ENCODE measurements at places on chromosomes 1 and 21. TPM values are rescaled to one million over a fixed set of nuclear protein-coding genes. Genes with fewer than 3 reads are reported as not detected.

GRCh38 chr1:16167331-16168143 lies 11.7 kb upstream of the EPHA2 start:
- no peak overlapping the region for H3K27ac ChIP-seq
- no peaks in the 10 kb centered on the region for H3K27me3 ChIP-seq
- peaks cover 57% of the 10 kb centered on the region for H3K4me1 ChIP-seq
- peak overlapping the region; percentile 64 for H3K4me3 ChIP-seq
- no peaks in the 10 kb centered on the region for H3K36me3 ChIP-seq
- DNase-seq = peak; percentile 70

DNA sequence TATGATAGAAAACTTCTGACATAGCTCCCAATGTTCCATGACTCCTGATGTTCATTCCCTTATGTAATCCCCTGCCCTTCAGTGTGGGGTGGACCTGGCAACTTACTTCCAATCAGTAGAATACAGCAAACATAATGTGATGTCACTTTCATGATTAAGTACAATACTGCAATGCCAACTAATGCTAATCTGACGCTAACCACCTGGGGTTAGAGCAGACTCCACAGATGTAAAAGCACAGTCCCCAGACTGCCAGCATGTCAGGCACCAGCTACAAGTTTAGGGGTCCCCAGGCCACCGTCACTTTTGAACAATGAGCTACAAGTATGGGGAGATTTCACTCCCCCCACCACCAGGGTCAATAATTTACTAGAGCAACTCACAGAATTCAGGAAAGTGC lies 32.3 kb upstream of the FBXO28 start:
- H3K4me1 ChIP-seq = no peaks in the 10 kb centered on the region
- no peak for DNase-seq
- no peak overlapping the region for H3K27ac ChIP-seq

DNA sequence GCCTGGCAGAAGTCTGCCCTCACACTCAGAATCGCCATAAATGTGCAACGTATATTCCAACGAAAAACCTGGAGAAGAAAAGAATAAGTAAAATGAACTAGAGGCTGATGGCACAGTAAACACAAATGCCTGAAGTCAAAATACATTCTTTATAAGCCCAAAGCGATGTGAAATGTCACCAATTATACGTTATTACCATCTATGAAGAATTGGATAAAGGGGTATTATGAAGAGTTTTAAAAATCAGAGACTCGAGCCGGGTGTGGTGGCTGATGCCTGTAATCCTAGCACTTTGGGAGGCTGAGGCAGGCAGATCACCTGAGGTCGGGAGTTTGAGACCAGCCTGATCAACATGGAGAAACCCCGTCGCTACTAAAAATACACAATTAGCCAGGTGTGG lies 18.6 kb downstream of the PTP4A2 start:
- no peaks in the 10 kb centered on the region for H3K27me3 ChIP-seq
- no peak for DNase-seq
- peaks cover 77% of the 10 kb centered on the region for H3K4me1 ChIP-seq
- H3K27ac ChIP-seq = peak overlapping the region; percentile 87

- peaks cover 4% of the 10 kb centered on the region for H3K36me3 ChIP-seq
- no peak overlapping the region for H3K27ac ChIP-seq
- DNase-seq = no peak
- H3K27me3 ChIP-seq = peaks cover 75% of the 10 kb centered on the region
Measured at GRCh38 chr21:38476385-38476784, 21.9 kb downstream of the ERG start.

DNA sequence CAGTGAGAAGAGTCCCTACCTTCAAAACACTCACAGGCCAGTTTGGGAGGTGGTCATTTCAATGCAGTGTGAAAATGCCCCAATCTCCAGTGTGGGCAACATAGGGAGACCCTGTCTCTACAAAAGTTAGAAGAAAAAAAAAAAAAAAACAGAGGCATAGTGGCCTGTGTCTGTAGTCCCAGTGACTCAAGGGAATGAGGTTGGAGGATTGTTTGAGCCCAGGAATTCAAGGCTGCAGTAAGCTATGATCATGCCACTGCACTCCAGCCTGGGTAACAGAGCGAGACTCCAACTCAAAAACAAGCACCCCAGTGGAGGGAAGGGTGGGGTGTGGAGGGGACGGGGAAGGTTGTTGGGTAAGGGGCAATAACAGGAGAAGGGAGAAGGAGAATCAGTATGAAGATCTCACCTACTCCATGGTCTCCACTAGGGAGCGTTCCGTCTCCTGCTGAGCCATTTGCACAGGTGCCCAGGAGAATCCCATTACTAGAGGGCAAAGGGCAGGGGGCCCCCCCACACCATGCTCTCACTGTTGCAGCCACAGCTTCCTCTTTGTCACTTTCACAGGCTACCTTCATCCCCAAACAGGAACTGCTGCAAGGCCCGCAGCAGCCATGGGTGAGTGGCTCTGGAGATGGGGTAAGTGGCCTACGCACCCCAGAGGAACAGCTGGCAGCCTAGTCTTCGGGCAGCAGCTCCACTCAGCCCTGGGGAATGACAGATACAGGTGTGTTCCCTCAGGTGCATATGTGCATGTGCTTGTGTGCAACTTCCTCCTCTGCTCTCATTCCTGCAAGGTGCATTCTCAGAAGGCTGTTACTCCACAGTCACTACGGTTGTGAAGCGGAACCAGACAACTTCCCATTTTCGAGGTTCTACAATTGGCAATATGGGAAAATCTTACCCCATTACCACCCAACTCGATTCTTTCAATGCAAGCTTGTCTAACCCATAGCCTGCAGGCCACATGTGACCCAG lies 87.9 kb upstream of the LYST start:
- no peaks in the 10 kb centered on the region for H3K27me3 ChIP-seq
- peak; percentile 42 for DNase-seq
- peak overlapping the region; percentile 70 for H3K4me3 ChIP-seq
- peaks cover 22% of the 10 kb centered on the region for H3K4me1 ChIP-seq
- peak overlapping the region; percentile 68 for H3K27ac ChIP-seq

DNA sequence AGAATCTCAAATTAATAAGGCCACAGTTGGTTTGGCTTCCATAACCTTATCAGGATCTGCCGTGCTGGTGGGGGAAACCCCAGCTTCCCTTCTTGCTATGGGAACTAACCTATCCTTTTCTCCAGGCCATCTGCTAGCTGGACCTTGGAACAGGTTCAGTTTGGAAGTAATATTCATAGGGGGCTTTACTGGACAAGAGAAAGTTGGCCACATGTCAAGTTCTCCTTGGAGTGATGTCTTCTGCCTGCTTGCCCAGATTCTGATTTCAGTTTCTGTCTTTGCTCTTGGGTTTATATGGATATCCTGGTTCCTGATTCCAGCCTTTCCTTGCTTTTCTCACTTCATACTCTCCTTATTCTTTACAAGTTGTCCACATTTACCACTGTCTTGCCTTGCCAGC lies 279.6 kb downstream of the ASTN1 start:
- no peak overlapping the region for H3K4me3 ChIP-seq
- peaks cover 17% of the 10 kb centered on the region for H3K27me3 ChIP-seq
- H3K4me1 ChIP-seq = no peaks in the 10 kb centered on the region
- no peaks in the 10 kb centered on the region for H3K36me3 ChIP-seq

DNA sequence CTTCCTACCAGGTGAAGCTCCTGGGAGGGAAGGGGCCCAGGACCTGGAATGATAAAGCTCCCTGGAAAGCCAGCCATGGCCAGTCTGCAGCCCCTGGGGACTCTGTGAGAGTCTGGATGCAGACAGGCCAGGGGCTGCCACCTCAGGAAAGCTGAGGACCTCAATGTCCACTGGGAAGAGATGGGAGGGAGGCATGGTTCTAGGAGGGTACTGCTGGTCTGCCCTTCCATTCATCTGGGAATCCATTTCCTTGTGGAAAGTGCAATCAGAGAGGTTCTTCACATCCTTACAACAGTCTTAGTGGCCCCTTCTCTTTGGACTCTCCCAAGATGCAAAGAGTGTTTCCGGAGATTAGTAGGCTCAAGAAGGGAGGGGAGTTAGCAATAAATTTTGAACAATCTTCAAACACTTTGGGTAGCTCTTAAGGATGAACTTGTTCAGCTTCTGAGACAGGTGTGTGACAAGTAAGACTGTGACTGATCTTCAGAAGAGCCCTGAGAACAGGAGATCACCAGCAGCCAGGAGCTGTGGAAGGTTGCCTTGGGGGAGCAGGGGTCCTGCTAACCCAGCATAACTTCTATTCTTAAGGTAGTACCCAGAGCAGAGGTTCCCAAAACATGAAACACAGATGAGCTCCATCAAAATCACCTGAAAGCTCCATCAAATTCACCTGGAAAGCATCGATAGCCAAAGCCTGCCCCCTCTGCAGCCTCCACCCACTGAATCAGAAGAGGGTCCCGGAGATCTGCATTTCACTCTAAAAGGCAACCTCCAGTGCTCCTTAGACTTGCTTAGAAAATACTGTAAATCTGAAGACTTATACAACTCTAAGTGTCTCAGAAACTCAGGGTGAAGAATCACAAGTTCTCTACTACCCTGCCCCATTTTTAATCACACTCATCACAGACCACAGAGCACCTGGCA lies 616 bp upstream of the LAX1 start:
- peak overlapping the region; percentile 97 for H3K4me3 ChIP-seq
- no peak for DNase-seq
- H3K4me1 ChIP-seq = peaks cover 61% of the 10 kb centered on the region
- H3K27ac ChIP-seq = peak overlapping the region; percentile 98
- H3K27me3 ChIP-seq = no peaks in the 10 kb centered on the region
- H3K36me3 ChIP-seq = no peaks in the 10 kb centered on the region

GRCh38 chr1:184860985-184861754 lies 106.5 kb upstream of the EDEM3 start:
- no peaks in the 10 kb centered on the region for H3K36me3 ChIP-seq
- peaks cover 1% of the 10 kb centered on the region for H3K4me1 ChIP-seq
- no peak overlapping the region for H3K27ac ChIP-seq
- no peak for DNase-seq
- no peak overlapping the region for H3K4me3 ChIP-seq
- no peaks in the 10 kb centered on the region for H3K27me3 ChIP-seq

DNA sequence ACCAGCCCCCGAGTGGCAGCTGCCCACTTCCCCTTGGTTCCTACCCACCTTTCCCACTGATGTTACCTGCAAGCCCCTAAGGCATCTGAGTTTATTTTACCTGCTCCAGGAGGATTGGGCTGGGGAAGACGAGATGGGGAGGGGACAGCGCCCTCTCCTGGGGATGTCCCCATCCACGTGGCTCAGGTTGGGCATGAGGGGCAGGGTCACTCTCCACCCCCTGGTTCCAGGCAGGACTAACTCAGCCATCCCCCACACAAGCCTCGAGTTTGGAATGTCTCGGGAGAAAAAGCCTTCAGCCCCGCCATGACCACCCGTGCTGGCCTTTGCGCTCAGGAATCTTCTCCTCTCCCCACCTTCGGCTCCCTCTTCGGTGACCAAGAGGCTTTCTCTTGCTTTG lies 90.0 kb downstream of the ARHGEF10L start:
- no peaks in the 10 kb centered on the region for H3K4me1 ChIP-seq
- H3K27ac ChIP-seq = no peak overlapping the region
- DNase-seq = no peak
- no peaks in the 10 kb centered on the region for H3K27me3 ChIP-seq
- H3K4me3 ChIP-seq = no peak overlapping the region

DNA sequence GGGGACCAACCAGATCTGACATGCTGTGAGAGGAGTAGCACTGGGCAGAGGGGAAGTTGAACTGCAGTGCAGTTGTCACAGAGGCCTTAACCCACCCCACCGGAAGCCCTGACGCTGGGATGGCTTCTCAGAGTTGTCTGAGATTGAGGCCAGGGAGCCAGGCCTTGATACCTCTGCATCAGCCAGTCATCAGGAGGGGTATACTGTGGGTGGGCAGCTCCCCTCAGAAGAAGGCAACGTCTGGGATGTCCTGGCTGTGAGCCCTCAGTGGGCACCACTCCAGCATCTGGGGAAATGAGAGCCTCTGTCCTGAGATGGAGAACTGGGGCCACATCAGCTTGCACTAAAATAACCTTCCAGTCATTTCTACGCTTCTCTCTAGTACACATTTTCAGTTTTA lies 47.9 kb upstream of the BCAR3 start:
- no peaks in the 10 kb centered on the region for H3K4me1 ChIP-seq
- no peaks in the 10 kb centered on the region for H3K27me3 ChIP-seq
- H3K27ac ChIP-seq = no peak overlapping the region
- H3K4me3 ChIP-seq = no peak overlapping the region
- no peaks in the 10 kb centered on the region for H3K36me3 ChIP-seq

GRCh38 chr1:237043846-237044636 lies 2.1 kb downstream of the RYR2 start:
- H3K27me3 ChIP-seq = peaks cover 20% of the 10 kb centered on the region
- no peak for DNase-seq
- no peaks in the 10 kb centered on the region for H3K36me3 ChIP-seq
- H3K4me1 ChIP-seq = peaks cover 13% of the 10 kb centered on the region

GRCh38 chr1:36372617-36373016 lies 13.1 kb downstream of the STK40 start:
- H3K27ac ChIP-seq = peak overlapping the region; percentile 92
- H3K4me1 ChIP-seq = peaks cover 22% of the 10 kb centered on the region
- no peaks in the 10 kb centered on the region for H3K27me3 ChIP-seq
- H3K4me3 ChIP-seq = no peak overlapping the region

GRCh38 chr1:149845416-149845815 lies 54.0 kb upstream of the BOLA1 start:
- peaks cover 67% of the 10 kb centered on the region for H3K4me1 ChIP-seq
- peaks cover 25% of the 10 kb centered on the region for H3K36me3 ChIP-seq
- H3K27me3 ChIP-seq = no peaks in the 10 kb centered on the region
- peak; percentile 1 for DNase-seq

- H3K27ac ChIP-seq = no peak overlapping the region
- peaks cover 48% of the 10 kb centered on the region for H3K4me1 ChIP-seq
- peaks cover 42% of the 10 kb centered on the region for H3K36me3 ChIP-seq
- DNase-seq = no peak
- no peak overlapping the region for H3K4me3 ChIP-seq
Measured at GRCh38 chr1:173996995-173997394, 25.2 kb downstream of the RC3H1 start.

GRCh38 chr1:17121881-17122280 lies 2.6 kb upstream of the PADI2 start:
- no peak overlapping the region for H3K4me3 ChIP-seq
- no peak overlapping the region for H3K27ac ChIP-seq
- H3K4me1 ChIP-seq = peaks cover 5% of the 10 kb centered on the region
- H3K36me3 ChIP-seq = no peaks in the 10 kb centered on the region
- DNase-seq = no peak
- peaks cover 50% of the 10 kb centered on the region for H3K27me3 ChIP-seq

GRCh38 chr1:145757420-145757819 lies 38.1 kb downstream of the CD160 start:
- H3K27me3 ChIP-seq = no peaks in the 10 kb centered on the region
- H3K27ac ChIP-seq = no peak overlapping the region
- H3K36me3 ChIP-seq = peaks cover 11% of the 10 kb centered on the region
- no peak for DNase-seq

DNA sequence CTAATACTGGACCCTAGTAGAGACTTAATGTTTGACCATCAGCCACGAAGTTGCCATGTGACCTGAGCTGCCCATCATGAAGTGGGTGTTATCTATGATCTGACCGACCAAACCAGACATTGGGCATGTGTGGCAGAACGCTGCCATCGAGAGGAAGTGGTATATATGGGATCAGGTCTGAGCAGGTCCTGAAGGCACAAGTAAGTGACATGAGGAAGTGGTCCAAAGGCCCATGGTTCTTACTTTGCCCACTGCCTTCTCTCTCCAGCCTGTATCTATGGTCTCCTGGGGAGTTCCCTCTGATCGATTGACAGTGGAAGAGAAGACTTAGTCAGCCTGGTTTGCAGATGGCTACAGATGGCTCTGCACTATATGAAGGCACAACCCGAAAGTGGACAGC lies 7.9 kb downstream of the SPSB1 start:
- peaks cover 9% of the 10 kb centered on the region for H3K27me3 ChIP-seq
- no peak overlapping the region for H3K4me3 ChIP-seq
- H3K4me1 ChIP-seq = peaks cover 4% of the 10 kb centered on the region
- H3K36me3 ChIP-seq = no peaks in the 10 kb centered on the region

The NPHS2 gene
- total RNA-seq = not detected

The MCOLN3 gene
- not detected for total RNA-seq

The CLIC4 gene
- 6.6 TPM for total RNA-seq

The IGSF3 gene
- 0.13 TPM for total RNA-seq

The RNPC3 gene
- 80.0 TPM for total RNA-seq

The CFHR5 gene
- not detected for total RNA-seq

The S100A1 gene
- total RNA-seq = not detected

The PDE4B gene
- 31.9 TPM for total RNA-seq
